ENCODE measurements at places on chromosomes 2 and 18. TPM values are rescaled to one million over a fixed set of nuclear protein-coding genes. Genes with fewer than 3 reads are reported as not detected.

DNA sequence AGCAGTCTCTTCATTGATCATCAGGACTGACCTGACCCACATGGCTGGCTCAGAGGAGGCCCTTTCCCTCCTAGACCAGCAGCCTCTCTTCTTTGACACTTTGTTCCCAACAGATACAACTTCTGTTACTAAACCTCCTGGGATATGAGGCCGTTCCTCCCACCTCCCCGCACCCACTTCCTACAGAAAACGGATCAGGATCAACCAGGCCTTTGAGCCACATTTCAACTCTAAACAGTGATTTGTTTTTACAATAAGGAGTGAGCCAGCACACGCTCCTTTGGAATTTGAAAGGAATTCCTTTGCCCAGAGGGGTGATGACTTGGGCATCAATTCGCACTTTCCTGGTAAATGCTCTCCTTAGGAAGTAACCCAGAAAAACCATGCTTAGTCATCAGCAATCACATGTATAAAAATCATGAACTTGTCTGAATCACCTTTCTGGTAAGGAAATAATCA, 180.4 kb downstream of the FAM124B start:
- DNase-seq, result no peak

The RIT2 gene
- not detected for total RNA-seq

DNA sequence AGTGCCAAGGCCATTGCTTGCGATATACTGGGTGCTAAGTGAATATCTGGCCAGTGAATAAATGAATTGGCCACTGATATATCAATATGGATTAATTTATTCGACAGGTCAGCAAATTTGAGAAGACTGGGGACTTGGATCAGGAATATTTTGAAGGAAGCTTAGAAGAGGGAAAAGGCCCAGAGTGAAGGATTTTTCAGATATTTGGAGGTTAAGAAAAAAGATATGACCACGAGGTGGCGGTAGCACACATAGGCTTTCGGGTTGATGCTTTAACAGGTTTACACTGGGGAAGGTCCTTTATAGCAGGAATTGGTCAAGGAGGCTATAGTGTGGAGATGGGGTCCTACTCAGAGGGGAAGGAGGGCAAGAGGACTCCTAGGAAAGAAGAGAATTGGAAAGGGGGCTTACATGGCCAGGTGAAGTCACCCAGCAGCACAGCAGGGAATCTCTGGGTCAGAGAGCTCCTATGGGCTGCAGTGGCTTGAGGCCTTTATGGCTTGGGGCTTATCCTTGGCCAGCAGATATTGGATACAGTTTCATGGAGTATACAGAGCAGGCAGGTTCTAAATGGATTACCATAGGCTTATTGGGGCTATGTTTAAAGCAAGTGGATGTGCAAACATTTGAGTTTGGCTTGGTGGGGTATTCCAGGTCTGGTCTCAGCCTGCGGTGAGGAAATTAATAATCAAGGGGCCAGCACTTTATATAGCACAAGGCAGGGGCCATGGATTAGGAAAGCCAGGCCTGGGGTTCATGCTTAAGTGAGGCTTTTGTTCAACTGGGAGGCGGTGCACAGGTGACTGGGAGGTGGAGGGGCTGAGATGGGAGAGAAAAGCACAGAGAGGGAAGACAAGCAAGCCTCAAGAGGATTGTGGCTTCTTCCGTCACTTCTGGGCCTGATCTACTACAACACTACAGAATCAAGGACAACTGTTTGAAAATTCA, 9.7 kb downstream of the IL1RN start:
- peak; percentile 43 for DNase-seq

DNA sequence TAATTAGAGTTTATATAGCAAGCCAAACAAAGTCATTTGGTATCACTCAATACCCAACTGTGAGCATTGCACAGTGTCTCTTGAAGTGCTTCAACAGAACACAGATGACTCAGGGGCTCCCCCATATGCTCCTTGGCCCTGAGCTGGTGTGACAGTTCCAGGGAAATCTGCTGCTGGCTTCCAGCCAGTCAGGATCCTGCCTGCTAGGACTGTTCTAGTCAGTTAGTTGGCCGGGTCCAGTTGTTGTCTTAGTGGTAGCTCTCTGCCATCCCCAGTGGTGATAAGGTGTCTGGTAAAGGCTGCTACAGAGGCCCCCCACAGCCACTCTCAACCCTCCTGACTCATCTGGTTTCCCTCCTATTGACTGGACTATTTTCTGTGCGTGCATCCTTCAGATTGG, 100.3 kb downstream of the IRS1 start:
- no peak for DNase-seq

- no peak for DNase-seq
Observed at GRCh38 chr2:186017278-186017677, 278.7 kb downstream of the FSIP2 start.
